Activated naive CD8-positive, alpha-beta T cell treated with anti-CD3 and anti-CD28 coated beads for 36 hours (primary cell): ENCODE measurements at places on chromosomes 6 and 20. TPM values are rescaled to one million over a fixed set of nuclear protein-coding genes. Genes with fewer than 3 reads are reported as not detected.

ID4 gene
- not detected for total RNA-seq

DNA sequence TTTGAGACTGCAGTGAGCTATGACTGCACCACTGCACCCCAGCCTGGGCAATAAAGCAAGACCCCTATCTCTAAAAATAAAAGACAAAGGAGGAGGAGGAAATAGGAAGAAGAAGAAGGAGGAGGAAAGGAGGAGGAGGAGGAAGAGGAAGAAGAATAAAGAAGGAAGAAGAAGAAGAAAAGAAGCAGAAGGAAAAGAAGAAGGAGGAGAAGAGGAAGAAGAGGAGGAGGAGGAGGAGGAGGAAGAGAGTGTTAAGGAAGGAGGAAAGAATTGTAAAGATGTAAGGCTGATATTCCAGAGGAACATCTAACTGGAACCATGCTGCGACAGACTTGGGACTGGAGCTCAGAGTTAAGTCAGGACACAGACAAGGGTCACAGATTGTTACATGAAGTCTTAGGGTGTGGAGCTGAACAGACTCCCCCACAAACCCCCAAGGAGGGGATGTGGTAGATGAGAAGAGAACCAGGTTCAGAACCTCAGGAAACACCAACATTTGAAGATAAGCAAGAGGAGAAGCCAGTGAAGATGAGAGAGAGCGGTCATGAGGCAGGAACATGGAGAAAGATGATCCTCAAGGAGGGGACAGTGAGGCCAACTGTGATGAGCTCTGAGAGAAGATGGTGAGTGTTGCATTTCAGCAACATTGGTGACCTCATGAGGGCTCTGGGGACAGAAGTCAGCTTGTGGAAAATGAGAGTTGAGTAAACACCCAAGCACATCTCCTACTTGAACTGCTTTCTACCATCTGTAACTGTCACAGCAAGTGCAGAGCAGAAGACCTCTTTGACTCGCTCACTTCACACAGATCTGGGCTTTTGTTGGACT, 118.2 kb downstream of the CD164 start:
- no peaks in the 10 kb centered on the region for H3K36me3 ChIP-seq
- H3K4me3 ChIP-seq, result no peak overlapping the region
- DNase-seq, result no peak
- no peak overlapping the region for H3K27ac ChIP-seq
- H3K4me1 ChIP-seq, result no peaks in the 10 kb centered on the region

GRCh38 chr6:15715060-15715459, 52.2 kb upstream of the DTNBP1 start:
- peaks cover 12% of the 10 kb centered on the region for H3K4me1 ChIP-seq
- H3K27me3 ChIP-seq, result peaks cover 13% of the 10 kb centered on the region
- H3K4me3 ChIP-seq, result no peak overlapping the region
- peak; percentile 16 for DNase-seq
- peak overlapping the region; percentile 75 for H3K27ac ChIP-seq
- peaks cover 4% of the 10 kb centered on the region for H3K36me3 ChIP-seq

GRCh38 chr6:106976270-106976669, 1.7 kb upstream of the CD24 start:
- peaks cover 76% of the 10 kb centered on the region for H3K27me3 ChIP-seq
- no peaks in the 10 kb centered on the region for H3K36me3 ChIP-seq
- DNase-seq, result no peak
- peaks cover 10% of the 10 kb centered on the region for H3K4me1 ChIP-seq

GRCh38 chr20:25338112-25339023, 52.3 kb downstream of the ABHD12 start:
- no peak overlapping the region for H3K27ac ChIP-seq
- no peak overlapping the region for H3K4me3 ChIP-seq
- H3K27me3 ChIP-seq, result no peaks in the 10 kb centered on the region
- no peak for DNase-seq
- H3K36me3 ChIP-seq, result peaks cover 16% of the 10 kb centered on the region

- H3K36me3 ChIP-seq, result peaks cover 6% of the 10 kb centered on the region
- H3K4me1 ChIP-seq, result peaks cover 2% of the 10 kb centered on the region
- DNase-seq, result no peak
- no peak overlapping the region for H3K4me3 ChIP-seq
- H3K27me3 ChIP-seq, result no peaks in the 10 kb centered on the region
Observed at GRCh38 chr6:143299253-143300166, 151.0 kb downstream of the ADAT2 start.

GPSM3 gene
- total RNA-seq, result 71.3 TPM

- DNase-seq, result no peak
- no peaks in the 10 kb centered on the region for H3K27me3 ChIP-seq
- H3K4me3 ChIP-seq, result no peak overlapping the region
Observed at GRCh38 chr6:81562169-81562568, 190.3 kb downstream of the TENT5A start.

- H3K4me1 ChIP-seq, result no peaks in the 10 kb centered on the region
- H3K4me3 ChIP-seq, result no peak overlapping the region
- no peaks in the 10 kb centered on the region for H3K36me3 ChIP-seq
- DNase-seq, result no peak
- H3K27me3 ChIP-seq, result peaks cover 7% of the 10 kb centered on the region
Observed at GRCh38 chr20:50415516-50416268, 94.5 kb upstream of the PTPN1 start.

SRMS gene
- not detected for total RNA-seq

MLIP gene
- total RNA-seq, result not detected

- peaks cover 11% of the 10 kb centered on the region for H3K4me1 ChIP-seq
- H3K27ac ChIP-seq, result no peak overlapping the region
- H3K27me3 ChIP-seq, result peaks cover 2% of the 10 kb centered on the region
- no peak overlapping the region for H3K4me3 ChIP-seq
- H3K36me3 ChIP-seq, result no peaks in the 10 kb centered on the region
Observed at GRCh38 chr6:14791526-14791925, 454.3 kb upstream of the JARID2 start.
